Stimulated activated CD4-positive, alpha-beta T cell treated with anti-CD3 and anti-CD28 coated beads, Interleukin-15, amount 100 ng/mL, for 1 hour (primary cell): ENCODE measurements at places on chromosomes 13 and 19.

- no peak for DNase-seq
These were observed 201.4 kb upstream of the TMTC4 start for GRCh38 chr13:100876044-100876403.

DNA sequence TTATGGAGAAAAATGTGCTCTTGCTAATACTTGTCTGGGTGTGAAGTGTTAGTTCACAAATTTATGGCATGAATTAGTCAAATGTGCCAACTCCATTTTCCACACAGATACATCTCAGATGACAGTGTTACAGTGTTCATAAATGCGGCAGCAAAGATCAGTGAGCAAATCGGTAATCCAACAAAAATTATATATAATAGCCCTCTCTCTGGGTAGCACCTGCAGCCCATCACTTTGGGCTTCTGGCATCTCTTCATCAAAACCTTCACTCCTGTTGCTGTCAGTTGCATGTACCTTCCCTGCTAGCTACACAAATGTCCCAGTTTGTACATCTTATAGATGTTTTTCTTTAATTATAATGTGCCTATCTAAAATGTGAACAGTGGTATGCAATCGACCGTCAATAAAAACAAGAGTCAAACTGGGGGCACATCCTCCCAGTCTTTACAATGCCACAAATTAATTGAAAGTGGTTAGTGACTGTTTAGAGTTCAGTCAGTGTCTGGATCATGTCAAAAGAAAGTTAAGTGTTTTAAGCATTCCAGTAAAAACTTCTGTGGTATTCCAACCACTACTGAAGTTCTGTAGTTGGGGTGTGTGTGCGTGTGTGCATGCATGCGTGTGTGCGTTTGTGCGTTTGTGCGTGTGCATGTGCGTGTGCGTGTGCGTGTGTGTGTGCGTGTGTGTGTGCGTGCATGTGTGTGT, 448.9 kb downstream of the DCT start:
- DNase-seq = no peak

GRCh38 chr13:100773923-100774663, 99.5 kb upstream of the TMTC4 start:
- DNase-seq = no peak

- no peak for DNase-seq
These were observed 40.6 kb upstream of the ZNF681 start for GRCh38 chr19:23799321-23799720.

DNA sequence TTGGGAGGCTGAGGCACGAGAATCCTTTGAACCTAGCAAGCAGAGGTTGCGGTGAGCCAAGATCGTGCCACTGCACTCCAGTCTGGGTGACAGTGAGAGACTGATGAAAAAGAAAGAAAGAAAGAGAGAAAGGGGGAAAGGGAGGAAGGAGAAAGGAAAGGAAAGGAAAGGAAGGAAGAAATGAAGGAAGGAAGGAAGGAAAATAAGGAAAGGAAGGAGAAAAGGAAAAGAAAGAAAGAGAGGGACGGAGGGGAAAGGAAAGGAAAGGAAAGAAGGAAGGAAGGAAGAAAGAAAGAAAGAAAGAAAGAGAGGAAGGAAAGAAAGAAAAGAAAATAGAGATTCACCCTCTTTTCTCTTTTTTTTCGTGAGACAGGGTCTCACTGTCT, 8.7 kb downstream of the PDE4A start:
- no peak for DNase-seq

DNA sequence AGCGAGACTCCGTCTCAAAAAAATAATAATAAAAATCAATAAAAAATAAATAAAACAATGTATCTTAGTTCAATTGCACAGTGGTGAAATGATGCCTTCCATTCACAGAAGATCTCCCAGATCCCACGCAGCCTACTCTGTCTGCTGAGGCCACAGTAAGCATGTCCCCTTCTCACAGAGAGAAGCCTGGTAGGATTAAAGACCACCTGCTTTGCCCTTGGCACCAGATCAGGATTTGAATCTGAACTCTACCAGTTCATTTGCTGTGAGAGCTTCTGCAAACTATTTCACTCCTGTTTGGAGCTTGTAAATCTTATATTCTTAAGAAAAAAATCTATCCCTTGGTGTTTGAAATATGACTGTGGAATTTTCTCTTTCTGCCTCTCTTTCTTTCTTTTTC, 2.2 kb upstream of the SLC7A1 start:
- DNase-seq = no peak

GRCh38 chr19:39637891-39638290, 17.8 kb upstream of the LGALS16 start:
- no peak for DNase-seq

DNA sequence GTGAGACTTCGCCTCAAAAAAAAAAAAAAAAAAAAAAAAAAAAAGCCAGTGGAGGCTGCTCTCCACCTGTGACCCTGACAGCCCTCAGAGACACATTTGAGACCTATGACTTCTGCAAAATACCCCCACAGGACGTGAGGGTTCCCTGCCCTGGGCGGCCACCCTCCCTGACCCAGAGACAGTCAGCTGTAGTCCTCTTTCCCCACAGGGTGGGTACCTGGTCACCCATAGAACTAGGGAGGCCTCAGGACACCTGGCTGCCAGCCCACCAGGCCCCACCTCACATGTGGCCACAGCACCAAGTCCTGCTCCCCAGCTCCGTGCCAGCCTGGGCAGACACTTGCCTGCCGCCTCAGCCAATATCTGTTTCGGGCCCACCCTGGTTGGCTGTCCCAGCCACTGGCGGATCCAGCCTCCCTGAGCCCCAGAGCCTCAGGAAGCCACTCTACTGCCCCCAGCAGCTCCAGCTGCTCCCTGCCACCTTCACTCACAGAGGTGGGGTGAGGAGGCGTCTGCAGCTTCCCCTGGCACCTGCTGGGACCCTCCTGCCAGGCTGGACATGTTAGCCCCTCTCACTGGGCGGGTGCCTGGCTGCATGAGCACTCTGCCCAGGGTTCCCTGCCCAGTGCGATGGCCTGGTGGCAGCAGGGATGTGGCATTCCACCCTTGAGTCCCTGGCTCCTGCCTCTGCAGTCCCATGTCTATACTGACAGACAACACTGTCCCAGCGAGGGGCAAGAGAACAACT, 6.9 kb downstream of the MKNK2 start:
- DNase-seq = no peak

- DNase-seq = no peak
These were observed 123.2 kb upstream of the SPACA7 start for GRCh38 chr13:112252804-112253590.

DNA sequence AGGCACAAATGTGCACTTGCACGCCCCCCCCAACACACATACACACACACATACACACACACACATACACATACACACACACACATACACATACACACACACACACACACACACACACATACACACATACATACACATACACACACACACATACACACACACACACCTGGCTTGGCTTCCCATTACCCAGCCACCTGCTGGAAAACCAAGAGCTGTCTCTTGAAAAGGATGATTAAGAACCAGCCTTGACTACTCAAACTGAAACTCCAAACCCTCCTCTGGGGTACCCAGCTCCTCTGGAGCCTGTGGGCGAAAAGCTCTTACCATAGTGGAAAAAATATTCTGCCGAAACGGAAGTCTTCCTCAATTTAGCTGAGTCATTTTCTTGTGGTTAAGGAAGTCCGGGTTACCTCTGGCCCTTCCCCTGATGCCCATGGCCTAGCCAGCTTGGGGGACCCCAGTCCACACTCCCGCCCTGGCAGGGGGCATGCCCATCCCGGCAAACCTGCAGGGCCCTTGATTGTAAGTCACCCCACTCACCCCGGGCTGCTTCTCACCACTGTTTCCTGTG, 21.9 kb downstream of the CEBPA start:
- DNase-seq = no peak

- no peak for DNase-seq
These were observed 2.9 kb downstream of the RASIP1 start for GRCh38 chr19:48737360-48737998.

GRCh38 chr13:53191091-53191490, 162.5 kb downstream of the OLFM4 start:
- no peak for DNase-seq

DNA sequence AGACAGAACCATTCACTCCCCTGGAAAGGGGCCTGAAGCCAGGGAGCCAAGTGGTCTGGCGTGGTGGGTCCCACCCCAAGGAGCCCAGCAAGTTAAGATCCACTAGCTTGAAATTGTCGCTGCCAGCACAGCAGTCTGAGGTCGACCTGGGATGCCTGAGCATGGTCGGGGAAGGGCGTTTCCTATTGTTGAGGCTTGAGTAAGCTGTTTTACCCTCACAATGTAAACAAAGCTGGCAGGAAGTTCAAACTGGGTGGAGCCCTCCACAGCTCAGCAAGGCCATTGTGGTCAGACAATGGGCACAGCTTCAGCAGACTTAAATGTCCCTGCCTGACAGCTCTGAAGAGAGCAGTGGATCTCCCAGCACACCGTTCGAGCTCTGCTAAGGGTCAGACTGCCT, 195.6 kb upstream of the DACH1 start:
- DNase-seq = no peak

DNA sequence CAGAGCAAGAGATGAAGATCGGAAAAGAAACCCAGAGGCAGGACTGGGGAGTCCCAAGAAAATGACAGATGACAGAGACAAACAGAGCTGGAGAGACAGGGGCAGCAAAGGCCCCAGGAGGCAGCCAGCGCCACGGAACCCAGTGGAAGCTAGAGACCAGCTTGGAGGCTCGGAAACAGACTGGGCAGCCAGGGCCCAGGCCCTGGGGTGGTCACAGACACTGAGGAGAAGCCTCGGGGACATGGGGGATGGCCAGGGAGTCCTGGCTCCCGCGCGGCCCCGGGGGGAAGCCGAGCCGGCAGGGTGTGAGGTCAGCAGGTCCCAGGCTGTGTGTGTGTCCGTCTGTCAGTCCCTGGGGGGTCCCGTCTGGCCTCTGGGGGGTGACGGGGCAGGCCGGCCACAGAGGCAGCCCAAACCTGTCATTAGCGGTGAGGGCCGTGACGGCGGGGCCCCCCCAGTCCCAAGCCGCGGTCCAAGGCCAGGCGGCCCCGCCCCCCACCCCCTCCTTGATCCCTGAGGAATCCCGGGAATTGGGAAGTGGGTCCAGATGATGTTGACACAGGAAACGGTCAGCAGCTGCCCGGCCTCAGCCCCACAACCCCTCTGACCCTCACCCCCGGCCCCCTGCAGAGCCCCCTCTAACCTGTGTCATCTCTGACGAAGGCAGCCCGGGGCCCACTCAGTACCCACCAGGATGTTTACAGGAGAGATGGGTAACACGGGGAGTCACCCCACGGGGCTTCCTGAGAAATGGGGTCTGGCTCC, 2.5 kb upstream of the TMEM190 start:
- no peak for DNase-seq

DNA sequence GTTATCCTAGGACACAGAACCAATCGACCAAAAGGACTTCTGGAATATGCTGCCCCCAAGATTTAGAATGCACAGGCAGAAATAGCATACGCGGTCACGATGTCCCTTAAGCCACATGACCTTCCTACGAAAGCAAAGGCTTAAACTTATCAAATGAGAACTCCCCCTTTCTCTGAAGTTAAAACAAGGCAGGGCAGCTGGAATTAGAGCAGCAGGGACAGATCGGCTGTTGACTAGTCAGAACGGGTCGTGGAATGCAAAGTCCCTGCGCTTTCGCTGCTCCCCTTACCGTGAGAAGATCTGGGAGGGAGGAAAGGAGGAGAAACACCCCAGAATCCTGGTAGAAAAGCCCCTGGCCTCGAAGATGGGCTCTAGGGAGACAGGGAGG, 799 bp upstream of the USPL1 start:
- no peak for DNase-seq

GRCh38 chr13:79287939-79288795, 117.9 kb downstream of the RBM26 start:
- no peak for DNase-seq

DNA sequence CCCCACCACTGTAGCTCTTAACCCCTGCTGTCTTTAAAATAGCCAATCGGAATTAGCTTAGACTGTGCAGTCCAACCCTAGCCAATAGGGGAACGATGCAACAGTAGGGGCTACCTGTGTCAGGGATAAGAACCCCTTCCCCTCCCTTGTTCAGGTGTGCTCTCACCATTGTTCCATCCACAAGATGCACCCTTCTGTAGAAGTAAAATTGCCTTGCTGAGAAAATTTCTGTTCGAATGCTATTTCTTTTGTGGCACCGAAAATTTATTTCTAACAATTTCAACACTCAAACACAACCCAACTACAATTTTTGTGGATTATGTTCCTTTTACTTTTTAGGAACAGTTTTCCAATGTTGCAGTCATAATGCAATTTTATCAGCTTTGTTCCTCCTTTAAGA, 3.6 kb upstream of the ZNF583 start:
- no peak for DNase-seq
